ENCODE measurements at places on chromosomes 11 and 22.

DNA sequence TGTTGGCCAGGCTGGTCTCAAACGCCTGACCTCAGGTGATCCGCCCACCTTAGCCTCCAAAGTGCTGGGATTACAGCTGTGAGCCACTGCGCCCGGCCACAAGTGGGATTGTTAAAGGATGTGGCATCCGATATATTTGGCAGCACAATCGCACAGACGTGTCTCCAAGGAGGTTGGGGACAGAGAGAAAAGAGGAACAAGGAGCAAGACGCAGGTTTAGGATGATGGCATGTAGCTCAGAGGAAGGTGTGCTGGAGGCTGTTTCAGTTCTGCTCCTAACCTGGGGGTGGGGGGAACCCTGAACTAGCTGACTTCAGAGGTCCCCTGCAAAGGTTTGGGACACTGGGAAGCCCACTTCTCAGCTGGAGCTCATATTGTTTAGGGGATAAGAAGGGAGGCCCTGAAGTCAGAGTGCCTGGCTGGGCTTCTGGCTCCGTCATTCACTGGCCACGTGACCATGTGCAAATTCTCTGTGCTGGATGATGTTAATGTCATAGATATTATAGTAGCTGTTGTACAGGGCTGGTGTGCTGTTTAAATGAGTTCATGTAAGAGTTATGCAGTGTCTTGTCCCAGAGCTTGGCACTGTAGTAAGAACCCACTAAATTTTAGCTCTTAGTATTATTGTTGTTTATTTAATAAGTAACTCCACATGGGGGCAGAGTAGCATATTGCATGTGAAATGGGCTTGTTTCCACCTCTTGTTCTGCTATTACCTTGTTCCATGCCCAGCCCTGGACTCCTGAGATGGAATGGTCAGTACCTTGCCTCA, 129.7 kb downstream of the ST3GAL4 start:
- DNase-seq, result no peak

- no peak for DNase-seq
Observed at GRCh38 chr11:1153951-1154493, 3.7 kb upstream of the MUC5AC start.

- DNase-seq, result peak; percentile 17
Observed at GRCh38 chr22:22110548-22111266, 128.1 kb upstream of the TOP3B start.

DNA sequence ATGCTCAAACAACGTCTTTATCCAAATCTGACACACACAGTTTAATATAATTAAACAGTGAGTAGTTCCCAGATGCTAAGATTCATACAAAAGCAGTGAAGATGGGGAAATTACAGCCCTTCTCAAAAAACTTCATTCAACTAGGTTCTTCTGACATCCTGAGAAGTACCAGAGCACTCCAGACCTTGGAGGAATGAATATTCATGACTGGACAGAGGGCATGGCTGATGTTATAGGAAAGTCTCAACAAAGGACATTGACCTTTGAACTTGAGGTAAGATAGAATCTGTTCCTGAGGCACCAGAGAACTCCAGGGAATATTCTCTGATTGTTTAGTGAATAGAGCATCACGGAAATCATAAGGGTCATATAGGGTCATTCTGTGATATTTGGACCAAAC, 106.4 kb upstream of the SLC5A12 start:
- DNase-seq, result no peak

DNA sequence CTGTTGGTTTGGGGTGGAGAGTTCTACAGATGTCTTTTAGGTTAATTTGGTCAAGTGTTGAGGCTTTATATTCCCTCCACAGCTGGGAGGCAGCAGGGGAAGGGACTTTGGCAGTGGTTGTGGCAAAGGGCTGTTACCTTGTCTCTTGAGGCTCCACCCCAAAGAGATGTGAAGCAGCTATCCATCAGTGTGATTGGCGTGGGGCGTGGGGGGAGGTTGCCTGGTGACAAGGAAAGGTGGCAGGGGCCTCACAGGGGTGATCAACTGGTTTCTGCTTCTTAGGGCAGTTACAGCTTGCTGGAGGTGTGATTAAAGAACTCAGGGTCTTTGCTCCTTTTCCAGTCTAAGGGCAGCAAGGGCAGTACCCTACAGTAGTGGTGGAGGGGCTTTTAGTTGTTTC, 59.3 kb downstream of the FANCF start:
- no peak for DNase-seq

DNA sequence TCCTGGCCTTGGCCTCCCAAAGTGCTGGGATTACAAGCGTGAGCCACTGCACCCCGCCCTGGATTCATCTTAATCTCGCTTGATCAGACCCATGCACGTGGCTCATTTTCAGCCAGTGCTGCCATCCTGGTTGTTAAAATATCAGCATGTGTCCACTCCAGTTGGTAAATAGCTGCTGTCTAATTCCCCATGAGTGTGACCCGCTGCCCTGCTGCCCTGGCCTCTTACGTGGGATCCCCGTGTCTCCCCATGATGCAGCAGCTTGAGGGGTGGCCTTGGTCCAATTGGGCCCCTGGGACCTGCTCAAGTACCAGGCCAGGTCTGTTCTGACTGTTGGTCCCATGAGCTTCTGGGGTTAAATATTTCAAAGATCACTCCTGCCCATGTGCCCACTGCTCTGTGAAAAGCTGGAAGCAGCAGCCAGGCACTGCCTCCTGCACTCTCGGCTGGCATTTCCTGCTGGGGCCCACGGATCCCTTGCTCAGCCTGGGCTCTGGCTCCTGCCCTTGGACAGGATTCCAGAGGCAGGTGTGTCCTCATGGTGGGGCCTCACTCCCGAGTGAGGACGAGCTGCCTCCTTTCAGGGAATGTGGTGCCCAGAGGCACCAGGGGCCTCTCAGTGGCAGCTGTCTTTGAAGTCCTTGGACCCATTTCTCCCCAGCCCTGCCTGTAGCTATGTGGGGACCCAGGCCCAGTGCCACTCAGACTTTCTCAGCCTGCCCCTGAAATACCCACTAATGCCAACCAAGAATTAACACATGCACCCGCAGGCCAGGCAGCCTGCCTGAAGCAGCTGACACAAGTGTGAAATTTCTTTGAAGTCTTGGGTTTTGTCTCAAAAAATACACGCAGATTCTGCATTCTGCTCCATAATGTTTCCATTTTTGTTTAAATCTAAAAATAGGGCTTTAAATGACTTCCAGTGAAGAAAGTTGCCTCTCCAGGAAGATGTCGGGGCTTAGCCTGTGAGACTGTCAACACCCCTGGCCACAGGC, 38.1 kb upstream of the PRDM11 start:
- DNase-seq, result no peak

GRCh38 chr22:21693999-21694341, 28.2 kb downstream of the PPIL2 start:
- no peak for DNase-seq
